ENCODE measurements at places on chromosomes 13 and 19.

DNA sequence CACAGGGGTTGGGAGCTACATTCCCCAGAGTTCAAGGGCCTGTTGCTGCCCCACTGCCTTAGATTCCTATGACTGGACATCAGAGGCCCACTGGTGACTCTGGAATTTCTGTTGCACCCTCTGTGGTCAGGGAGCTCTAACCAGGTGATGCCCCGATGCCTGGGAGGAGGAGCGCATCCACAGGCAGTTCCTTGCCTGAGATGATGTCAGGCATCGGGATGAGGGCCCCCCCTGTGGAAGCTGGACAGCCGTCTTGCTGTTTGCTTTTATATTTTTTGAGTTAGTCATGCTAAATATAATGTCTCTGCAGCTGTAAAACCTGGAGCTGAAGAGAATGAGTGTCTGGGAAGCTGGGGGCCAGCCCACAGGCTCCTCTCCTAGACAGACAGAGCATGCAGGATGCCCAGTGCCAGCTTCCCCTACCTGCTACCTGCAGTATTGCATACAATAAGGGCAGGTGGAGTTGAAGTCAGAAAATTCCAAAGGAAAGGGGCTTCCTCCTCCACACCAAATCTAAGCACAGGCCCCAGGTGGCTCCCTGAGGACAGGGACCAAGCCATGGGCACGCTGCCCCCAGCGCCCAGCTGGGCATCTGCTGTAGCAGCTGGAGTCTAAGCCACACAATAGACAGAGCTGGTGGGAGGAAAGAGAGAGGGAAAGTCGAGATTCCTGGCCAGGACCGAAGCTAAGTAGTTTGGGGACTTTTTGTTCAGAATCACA is 16.2 kb downstream of the COL4A2 start:
- no peak for DNase-seq
- no peak overlapping the region for H3K27ac ChIP-seq
- no peak overlapping the region for H3K4me3 ChIP-seq
- H3K4me1 ChIP-seq = peaks cover 29% of the 10 kb centered on the region

DNA sequence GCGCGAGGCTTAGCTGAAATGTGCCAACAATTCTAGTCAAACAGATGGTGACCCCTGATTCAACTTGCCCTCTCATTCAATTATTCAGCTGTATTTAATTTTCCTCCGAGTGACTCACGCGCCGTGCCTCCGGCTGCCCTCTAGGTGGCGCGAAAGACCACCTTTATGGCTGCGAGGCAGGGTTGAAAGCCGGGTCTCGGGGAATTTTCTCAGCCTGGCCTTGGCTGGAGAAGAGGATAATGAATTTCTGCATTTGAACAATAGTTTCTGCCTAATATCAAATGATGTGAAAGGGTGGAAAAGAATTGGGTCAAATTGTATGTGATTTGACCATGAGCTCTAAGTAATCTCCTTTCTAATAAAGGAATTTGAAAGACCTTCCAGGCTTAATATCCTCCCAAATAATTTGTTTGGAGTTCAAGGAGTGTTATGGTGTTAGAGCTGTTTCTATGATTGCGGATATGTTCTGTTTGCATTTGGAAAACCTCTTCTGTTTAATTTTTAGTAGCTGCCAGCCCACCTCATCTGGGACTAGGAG is 310.9 kb downstream of the ZNF536 start:
- H3K4me1 ChIP-seq = no peaks in the 10 kb centered on the region
- peak; percentile 81 for DNase-seq
- H3K36me3 ChIP-seq = no peaks in the 10 kb centered on the region
- H3K4me3 ChIP-seq = no peak overlapping the region

- H3K27ac ChIP-seq = no peak overlapping the region
- peaks cover 25% of the 10 kb centered on the region for H3K27me3 ChIP-seq
- peak; percentile 85 for DNase-seq
- H3K4me1 ChIP-seq = no peaks in the 10 kb centered on the region
- no peaks in the 10 kb centered on the region for H3K36me3 ChIP-seq
- no peak overlapping the region for H3K4me3 ChIP-seq
These were observed 4.1 kb downstream of the DLL3 start for GRCh38 chr19:39502640-39503417.

- H3K27ac ChIP-seq = no peak overlapping the region
- H3K4me3 ChIP-seq = no peak overlapping the region
- no peaks in the 10 kb centered on the region for H3K27me3 ChIP-seq
- DNase-seq = no peak
- no peaks in the 10 kb centered on the region for H3K4me1 ChIP-seq
These were observed 9.2 kb downstream of the TEX29 start for GRCh38 chr13:111329641-111330040.

DNA sequence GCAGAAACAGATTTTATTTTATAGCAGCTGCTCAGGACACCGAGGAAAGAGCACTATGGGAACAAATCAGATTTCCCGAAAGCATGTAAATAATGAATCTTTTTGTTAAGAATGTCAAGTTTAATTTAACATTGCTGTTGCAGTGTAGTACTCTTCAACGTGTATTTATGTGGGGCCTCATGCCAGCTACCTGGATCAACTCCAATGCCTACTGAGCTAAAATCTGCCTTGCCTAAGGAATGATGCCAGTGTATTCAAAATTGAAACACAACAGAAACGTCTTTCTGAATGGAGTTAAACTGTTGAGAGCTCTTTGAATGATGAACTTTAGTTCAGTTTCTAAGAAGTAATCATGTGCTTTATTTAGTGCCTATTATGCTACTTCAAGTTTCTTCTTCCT is 1379.8 kb upstream of the ATXN8OS start:
- no peaks in the 10 kb centered on the region for H3K36me3 ChIP-seq
- DNase-seq = no peak
- no peak overlapping the region for H3K27ac ChIP-seq
- no peaks in the 10 kb centered on the region for H3K27me3 ChIP-seq

- peaks cover 40% of the 10 kb centered on the region for H3K4me1 ChIP-seq
- H3K4me3 ChIP-seq = no peak overlapping the region
- DNase-seq = no peak
- H3K27ac ChIP-seq = peak overlapping the region; percentile 93
- H3K36me3 ChIP-seq = no peaks in the 10 kb centered on the region
- no peaks in the 10 kb centered on the region for H3K27me3 ChIP-seq
These were observed 79.1 kb downstream of the ATP11A start for GRCh38 chr13:112768795-112769481.

GRCh38 chr19:6270076-6270745 is 9.6 kb downstream of the MLLT1 start:
- no peak for DNase-seq
- H3K27ac ChIP-seq = peak overlapping the region; percentile 91
- peaks cover 73% of the 10 kb centered on the region for H3K4me1 ChIP-seq
- peaks cover 7% of the 10 kb centered on the region for H3K36me3 ChIP-seq

DNA sequence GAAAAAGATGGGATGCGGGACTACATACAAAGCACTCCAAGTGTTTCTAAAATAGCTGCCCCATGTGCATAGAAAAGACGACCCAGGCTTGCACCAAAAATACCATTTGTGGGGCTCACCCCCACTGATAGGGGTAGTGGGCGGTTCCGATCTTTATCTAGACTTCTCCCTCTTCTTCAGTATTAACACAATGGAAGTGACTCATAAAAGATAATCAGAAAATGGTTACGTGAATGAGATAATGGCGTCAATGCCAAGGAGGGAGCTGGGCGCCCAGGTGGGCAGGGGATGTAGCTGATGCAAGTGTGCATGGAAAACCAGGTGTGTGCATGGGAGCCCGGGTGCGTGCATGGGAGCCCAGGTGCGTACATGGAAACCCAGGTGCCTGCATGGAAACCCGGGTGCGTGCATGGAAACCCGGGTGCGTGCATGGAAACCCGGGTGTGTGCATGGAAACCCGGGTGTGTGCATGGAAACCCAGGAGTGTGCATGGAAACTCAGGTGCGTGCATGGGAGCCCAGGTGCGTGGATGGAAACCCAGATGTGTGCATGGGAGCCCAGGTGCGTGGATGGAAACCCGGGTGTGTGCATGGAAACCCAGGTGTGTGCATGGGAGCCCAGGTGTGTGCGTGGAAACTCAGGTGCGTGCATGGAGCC is 32.7 kb downstream of the LAMP1 start:
- H3K4me3 ChIP-seq = no peak overlapping the region
- H3K27me3 ChIP-seq = no peaks in the 10 kb centered on the region
- H3K27ac ChIP-seq = no peak overlapping the region
- no peak for DNase-seq

DNA sequence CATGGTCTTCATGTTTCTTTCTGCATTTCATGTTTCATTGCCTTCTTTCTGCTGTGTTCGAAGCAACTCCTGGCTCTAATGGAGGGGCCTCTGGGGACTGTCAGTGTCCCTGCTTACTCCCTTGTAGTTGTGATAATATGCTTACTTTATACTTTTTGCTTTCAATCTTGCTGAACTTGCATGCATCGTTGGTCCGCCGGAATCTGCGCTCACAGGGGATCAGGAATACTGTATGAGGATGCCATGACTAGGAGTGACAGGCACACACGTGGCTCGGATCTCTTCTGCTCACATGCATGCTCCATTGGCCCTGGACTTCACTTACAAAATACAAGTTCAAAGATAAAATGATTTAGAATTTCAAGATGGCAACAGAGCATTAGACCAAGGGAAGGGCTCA is 108.8 kb downstream of the SIPA1L3 start:
- H3K27me3 ChIP-seq = no peaks in the 10 kb centered on the region
- H3K27ac ChIP-seq = no peak overlapping the region

GRCh38 chr19:1327125-1327524 is 41.5 kb downstream of the EFNA2 start:
- peak overlapping the region; percentile 43 for H3K27ac ChIP-seq
- H3K4me3 ChIP-seq = no peak overlapping the region
- DNase-seq = no peak

Data from cardiac muscle cell (in vitro differentiated cells and primary cell).